ENCODE measurements at places on chromosomes 16 and 17.

DNA sequence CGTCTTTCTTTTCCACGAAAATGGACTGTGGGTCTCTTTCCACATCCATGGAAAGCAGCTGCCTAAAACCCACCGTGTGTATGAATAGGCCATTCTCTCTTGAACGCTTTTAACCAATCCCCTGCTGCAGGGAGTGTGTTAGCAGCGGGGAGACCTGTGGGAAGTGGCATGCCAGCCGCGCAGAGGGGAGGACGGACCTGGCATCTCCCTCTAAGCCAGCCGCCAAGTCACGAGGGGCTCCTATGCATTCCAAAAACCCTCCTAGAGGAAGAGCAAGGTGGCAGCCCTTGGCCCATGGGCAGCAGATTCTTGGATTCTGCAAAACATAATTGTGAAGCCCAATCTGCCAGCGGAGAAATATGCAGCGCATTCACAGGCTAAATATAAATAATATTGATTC lies 15.4 kb downstream of the RBFOX3 start:
- no peak for DNase-seq

DNA sequence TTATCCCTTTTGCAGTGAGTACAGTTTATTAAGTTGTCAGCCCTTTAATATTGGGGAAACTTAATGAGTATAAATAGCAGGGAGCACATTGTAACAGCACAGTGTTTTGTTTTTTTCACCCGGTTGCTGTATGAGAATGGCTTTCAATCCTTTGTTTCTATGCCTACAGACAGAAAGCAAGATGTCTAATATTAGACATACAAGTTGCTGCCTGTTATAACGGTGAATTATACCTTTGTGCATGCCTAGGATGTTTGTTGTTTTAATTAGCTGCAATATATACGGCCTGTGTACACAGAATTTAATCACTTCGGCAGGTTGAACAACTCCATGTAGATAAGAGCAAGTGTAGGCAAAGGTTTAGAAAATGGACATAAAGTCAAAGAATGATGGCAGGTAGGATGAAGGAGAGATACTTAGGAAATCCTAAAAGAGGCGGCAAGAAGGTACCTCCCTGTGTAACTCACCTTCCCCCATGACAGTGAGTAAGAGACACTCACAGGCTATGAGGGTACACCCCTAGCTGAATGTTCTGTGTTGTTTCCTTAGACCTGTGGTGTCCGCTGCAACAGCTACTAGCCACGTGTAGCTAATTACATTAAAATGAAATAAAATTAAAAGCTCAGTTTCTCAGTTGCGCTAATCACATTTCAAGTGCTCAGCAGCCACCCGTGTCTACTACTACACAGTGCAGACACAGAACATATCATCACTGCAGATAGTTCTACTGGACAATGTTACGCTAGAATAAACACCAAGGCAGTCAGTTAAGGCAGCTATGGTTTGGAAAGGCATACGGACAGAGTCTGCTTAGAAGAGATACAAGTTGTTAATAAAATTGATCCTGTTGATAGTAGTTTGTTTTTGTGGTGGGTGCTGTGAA lies 10.9 kb downstream of the SLC7A6OS start:
- DNase-seq: no peak

GRCh38 chr17:8488901-8489300 lies 53.2 kb downstream of the NDEL1 start:
- no peak for DNase-seq

GRCh38 chr17:36011201-36011600 lies 6.6 kb downstream of the CCL23 start:
- no peak for DNase-seq

DNA sequence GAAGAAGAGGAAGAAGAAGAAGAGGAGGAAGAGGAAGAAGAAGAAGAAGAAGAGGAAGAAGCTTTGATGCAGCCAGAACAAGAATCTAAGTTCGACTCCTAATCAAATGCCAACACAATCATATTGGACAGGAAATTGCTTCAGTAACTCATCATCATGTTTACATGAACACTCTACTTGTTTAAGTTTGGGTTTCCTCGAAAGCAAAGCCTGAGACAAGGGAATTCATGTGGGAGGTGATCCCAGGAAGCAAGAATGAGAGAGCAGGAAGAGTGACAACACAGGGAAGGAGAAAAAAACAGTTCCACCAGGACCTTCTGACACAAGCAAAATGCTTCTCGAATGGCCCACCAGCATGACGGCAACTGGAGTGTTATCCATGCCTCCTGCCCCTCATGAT lies 279.0 kb downstream of the PMP22 start:
- DNase-seq: no peak

All from effector CD8-positive, alpha-beta T cell (primary cell).